ENCODE measurements at places on chromosomes 3 and 15. TPM values are rescaled to one million over a fixed set of nuclear protein-coding genes. Genes with fewer than 3 reads are reported as not detected.

The SOX14 gene
- not detected for total RNA-seq

The TTLL13 gene
- total RNA-seq: not detected

The GOLGA8H gene
- total RNA-seq: 1.0 TPM

The MORC1 gene
- total RNA-seq: not detected

The LARP6 gene
- total RNA-seq: 8.9 TPM

The SLC22A14 gene
- not detected for total RNA-seq

The CLDN1 gene
- 17.7 TPM for total RNA-seq

The CNTN3 gene
- total RNA-seq: 6.9 TPM

The POPDC2 gene
- 38.7 TPM for total RNA-seq

The PLCB2 gene
- total RNA-seq: 8.7 TPM

The C3orf20 gene
- total RNA-seq: not detected

The IMPG2 gene
- 2.1 TPM for total RNA-seq

The C3orf85 gene
- not detected for total RNA-seq

The TRIM71 gene
- 0.31 TPM for total RNA-seq

The SRGAP3 gene
- 19.7 TPM for total RNA-seq

The TRPM1 gene
- total RNA-seq: not detected

The WDR5B gene
- 5.0 TPM for total RNA-seq

The GUCA1C gene
- total RNA-seq: not detected

The TEX9 gene
- 4.3 TPM for total RNA-seq

The C3orf22 gene
- total RNA-seq: not detected

The NRG4 gene
- not detected for total RNA-seq

The LYZL4 gene
- not detected for total RNA-seq
